ENCODE measurements at places on chromosomes 5 and 9.

- DNase-seq, result no peak
Measured at GRCh38 chr9:116365056-116365471, 211.5 kb downstream of the PAPPA start.

GRCh38 chr5:51650824-51651223 lies 267.6 kb downstream of the ISL1 start:
- DNase-seq, result no peak

GRCh38 chr5:41835645-41836044 lies 34.6 kb downstream of the OXCT1 start:
- DNase-seq, result no peak

- no peak for DNase-seq
Measured at GRCh38 chr5:32172923-32173266, 1.2 kb downstream of the GOLPH3 start.

GRCh38 chr5:124806373-124807077 lies 60.1 kb upstream of the ZNF608 start:
- DNase-seq, result peak; percentile 86

Data from HT-29 (cell line).